ENCODE measurements at places on chromosomes 6 and 20.

GRCh38 chr6:46276576-46277142, 105.9 kb upstream of the ENPP5 start:
- DNase-seq = no peak

- DNase-seq = no peak
Measured at GRCh38 chr6:121523628-121524027, 88.2 kb downstream of the GJA1 start.

DNA sequence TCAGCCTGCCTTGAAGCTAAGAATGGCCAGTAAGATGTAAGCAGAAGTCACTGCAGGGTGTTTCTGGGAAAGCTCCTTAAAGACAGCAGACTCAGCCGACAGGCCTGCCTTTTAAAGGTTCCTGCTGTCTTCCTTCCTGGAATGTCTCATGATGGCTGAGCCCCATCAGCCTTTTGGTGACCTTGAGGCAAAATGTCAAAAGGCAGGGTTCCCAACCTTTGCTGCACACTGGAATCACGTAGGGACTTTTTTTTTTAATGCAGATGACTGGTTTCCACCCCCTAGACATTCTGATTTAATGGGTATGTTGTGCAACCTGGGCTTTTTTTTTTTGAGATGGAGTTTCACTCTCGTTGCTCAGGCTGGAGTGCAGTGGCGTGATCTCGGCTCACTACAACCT, 11.6 kb downstream of the MDGA1 start:
- no peak for DNase-seq

GRCh38 chr20:63106108-63106764, 99.5 kb upstream of the BHLHE23 start:
- no peak for DNase-seq

DNA sequence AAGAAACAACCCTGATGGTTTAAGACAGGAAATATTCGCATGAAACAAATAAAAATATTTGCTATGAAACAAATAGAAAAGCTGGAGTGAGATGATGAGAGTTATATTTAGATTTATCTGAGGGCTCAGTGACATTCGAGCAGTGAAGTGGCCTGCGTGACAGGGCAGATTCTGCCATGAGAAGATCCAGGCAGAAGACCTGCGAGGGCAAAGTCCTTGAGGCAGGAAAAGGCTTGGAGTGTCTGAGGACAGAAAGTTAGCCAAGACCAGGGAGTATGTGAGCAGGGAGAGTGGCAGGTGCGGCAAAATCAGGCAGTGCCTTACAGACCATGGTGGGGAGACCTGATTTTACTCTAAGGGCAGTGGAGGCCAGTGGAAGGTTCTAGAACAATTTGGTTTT, 66.9 kb upstream of the RIN2 start:
- DNase-seq = no peak

GRCh38 chr6:163814494-163815364, 400.2 kb downstream of the QKI start:
- peak; percentile 28 for DNase-seq

GRCh38 chr6:125586074-125586473, 163.4 kb upstream of the HEY2 start:
- no peak for DNase-seq

DNA sequence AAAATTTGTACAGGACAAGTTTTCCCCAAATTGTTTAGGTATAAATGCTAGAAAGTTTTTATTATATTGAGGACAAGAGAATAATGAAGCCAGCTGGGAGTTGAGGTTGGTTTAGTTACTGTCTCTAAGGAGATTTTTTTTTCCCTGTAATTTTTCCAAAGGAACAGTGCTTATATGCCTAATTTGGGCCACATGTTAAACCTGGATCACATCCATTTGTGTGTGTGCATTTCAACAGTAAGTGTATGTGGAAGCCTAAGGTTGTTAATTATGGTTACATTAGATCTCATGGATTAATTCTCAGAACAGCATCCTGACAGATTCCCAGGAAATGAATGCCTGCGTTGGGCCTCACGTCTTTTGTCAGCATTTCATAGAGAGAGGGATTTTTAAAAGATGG, 4.5 kb downstream of the IGF2R start:
- DNase-seq = no peak

GRCh38 chr6:42387336-42387735, 64.4 kb downstream of the TRERF1 start:
- no peak for DNase-seq

GRCh38 chr6:93644611-93645010, 225.3 kb upstream of the EPHA7 start:
- no peak for DNase-seq

GRCh38 chr6:16292432-16292831, 54.0 kb downstream of the GMPR start:
- no peak for DNase-seq

GRCh38 chr6:168417191-168417590, 23.8 kb upstream of the SMOC2 start:
- DNase-seq = no peak

DNA sequence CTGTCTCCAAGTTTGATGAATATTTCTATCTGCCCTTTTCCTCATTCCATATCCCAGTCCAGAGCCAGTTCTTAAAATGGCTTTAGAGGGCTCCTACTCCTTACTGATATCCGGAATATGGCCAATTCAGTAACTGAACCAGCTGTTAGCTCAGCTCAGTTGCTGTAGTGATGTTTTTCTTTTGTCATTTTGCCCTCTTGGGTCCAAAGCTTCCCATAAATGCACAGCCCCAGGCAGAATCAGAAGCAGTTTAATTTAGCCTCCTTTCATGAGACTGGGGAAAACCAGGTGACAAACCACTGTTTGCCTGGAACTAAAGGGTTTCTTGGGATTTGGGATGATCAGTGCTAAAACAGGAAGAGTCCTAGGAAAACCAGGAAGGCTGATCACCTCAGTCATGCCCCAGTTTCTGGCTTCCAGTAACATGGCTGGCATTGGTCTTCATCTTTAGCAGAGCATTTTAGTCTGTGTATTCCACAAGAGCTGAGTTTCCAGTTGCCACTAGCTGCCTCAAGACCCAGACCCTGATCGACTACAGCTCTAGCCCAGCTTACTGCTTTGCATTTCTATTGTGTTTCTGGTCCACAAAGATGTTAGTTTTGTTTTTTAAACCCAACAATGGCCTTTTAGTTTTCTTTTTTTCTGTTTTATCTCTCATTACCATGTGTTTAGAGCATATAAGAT, 40.6 kb upstream of the REV3L start:
- DNase-seq = no peak

GRCh38 chr20:54255157-54255556, 47.3 kb downstream of the PFDN4 start:
- no peak for DNase-seq

GRCh38 chr6:101722991-101723579, 329.6 kb downstream of the GRIK2 start:
- DNase-seq = no peak

- no peak for DNase-seq
Measured at GRCh38 chr6:110284855-110285254, 73.3 kb downstream of the METTL24 start.

GRCh38 chr20:31913431-31914157, 38.3 kb downstream of the PDRG1 start:
- no peak for DNase-seq

GRCh38 chr6:143402721-143403336, 47.7 kb downstream of the ADAT2 start:
- no peak for DNase-seq

GRCh38 chr6:164227952-164228522, 813.5 kb downstream of the QKI start:
- no peak for DNase-seq

DNA sequence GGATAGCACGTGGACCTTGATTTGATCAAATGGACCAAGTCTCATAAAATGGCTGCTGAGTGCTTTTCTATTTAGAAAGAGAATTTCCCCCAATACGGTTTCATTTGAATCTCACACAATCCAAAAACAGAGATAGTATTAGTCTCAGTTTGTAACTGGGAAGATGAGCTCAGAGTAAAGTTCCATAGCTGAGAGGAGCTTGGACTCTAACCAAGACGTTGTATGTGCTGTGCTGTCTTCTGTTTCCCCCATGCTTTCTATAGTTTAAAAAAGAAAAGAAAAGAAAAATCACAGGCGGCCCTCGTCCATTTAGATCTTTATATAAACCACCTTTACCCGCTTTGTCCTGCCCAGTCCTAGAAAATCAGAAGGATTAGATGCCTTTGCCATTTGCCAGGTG, 58.1 kb downstream of the AKAP12 start:
- DNase-seq = no peak

GRCh38 chr6:3793545-3793944, 42.0 kb upstream of the PXDC1 start:
- no peak for DNase-seq

GRCh38 chr20:40331249-40331648, 357.8 kb downstream of the MAFB start:
- DNase-seq = no peak

DNA sequence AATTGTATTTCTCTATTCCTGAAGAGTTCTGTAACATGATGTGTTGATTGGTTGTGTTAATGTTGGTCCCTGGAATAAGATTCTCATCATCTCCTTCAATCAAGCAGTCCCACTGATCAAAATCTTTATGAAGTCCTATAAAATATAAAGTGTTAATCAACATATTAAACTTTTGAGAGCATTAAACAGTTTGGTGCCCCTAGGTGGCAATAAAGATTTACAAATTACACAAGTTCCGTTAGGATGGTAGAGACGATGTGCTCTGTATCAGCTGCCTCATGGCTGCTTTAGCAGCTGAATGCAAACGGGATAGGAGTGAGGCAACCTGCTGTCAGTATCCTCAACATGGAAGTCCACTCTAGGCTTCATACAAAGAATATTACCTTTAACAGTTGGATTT, 16.9 kb downstream of the TDRD6 start:
- no peak for DNase-seq

GRCh38 chr6:154782193-154782592, 49.0 kb downstream of the SCAF8 start:
- DNase-seq = no peak

- DNase-seq = no peak
Measured at GRCh38 chr6:69339163-69339550, 457.7 kb downstream of the LMBRD1 start.

DNA sequence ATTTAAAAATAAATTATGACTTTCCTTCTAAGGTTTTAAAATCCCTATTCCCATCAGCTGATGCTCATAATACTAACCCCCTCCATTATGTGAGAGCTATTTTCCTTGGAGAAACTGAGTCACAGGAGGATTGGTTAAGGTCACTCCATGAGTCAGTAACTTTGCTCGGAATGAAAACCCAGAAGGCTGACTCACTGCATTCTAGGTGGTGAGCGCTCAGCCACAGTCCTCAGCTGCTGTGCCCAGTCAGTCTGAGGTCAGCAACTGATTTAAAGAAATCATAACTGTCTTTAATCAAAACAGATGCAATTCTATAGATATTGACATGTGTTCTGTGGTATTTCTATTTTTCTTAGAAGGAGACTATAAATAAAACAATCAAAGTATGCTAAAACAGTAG, 359.2 kb downstream of the GJA1 start:
- DNase-seq = no peak
